ENCODE measurements at places on chromosomes 3 and 15.

GRCh38 chr3:18891641-18892040, 256.7 kb upstream of the KCNH8 start:
- DNase-seq, result no peak

- DNase-seq, result no peak
Measured at GRCh38 chr3:142614059-142614626, 17.9 kb downstream of the PLS1 start.

- no peak for DNase-seq
Measured at GRCh38 chr3:78267235-78267634, 1227.3 kb downstream of the ROBO2 start.

GRCh38 chr3:140816372-140817195, 125.1 kb upstream of the SLC25A36 start:
- no peak for DNase-seq

- no peak for DNase-seq
Measured at GRCh38 chr3:3260870-3261269, 81.4 kb upstream of the CRBN start.

DNA sequence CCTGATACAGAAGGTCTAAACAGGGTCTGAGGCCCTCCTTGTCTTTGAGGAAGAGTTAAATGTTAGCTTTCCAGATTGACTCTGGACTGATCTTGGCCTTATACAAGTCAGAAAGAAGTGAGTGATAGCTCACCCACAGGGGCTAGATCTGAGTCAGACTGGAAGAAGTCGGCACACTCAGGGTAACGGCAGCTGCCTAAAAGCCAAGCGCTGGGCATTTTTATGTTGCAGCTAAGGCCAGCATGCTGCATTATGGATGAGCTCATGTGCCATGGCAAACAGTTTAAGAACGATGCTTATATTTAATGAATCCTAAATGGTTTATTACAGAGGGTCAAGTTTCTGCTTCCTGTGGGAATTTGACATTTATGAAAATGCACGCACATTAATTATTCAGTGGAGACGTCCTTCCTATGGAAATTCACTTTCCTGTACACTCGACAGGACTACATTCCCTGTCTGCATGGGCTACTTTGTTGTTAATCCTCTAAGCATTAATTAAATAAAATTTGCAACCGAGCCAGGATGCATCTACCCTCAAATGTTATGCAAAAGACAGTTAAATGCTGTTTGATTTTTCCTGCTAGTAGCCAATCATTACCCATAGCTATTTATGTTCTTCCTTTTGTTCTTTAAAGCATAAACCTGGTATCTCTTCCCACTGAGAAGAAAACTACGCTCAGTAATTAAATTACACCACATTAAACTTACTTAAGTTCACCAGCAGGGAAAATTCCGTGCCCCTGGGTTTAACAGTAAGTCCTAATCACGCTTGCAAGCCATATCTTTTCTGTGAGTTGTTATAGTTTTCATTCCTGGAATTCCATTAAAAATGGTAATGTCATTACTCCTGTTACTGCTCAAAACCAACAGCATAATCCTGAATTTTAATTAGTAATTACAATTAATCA, 762.7 kb upstream of the CFAP20DC start:
- no peak for DNase-seq

DNA sequence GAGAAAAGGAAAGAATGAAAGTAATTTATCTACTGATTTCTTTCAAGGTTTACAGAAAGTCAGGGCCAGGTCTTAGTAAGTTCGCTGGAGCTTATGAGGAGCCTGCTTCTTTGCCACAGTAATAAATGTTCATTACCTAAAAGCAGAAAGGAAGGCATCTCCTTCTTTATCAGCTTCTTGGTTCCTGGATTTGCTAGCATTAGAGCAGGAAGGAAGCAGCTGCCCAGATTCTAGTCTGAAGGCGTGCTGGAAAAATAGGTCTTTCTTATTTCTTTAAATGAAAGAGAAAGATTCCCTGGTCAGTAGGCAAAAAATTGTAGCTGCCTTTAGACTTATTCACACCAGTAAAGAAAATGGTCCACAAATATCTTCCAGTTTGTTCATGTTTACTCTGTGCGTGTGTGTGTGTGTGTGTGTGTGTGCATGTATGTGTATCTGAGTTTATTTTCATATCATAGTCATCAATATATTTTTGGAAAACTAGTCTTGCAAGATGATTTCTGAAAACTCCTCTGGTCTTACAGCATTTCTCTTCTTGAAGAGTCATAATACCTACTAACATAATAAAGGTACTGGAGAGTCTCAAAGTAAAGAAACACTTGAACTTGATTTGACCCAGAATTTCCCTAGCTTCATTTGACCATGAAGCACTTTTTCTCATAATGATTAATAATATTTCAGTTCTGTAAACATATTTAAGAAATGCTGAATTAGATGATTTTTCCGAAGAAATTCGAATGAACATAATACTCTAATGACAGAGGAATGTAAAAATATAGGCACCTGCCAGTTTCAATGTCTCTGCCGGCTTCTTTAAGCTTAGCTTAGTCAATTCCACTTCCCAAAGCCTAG, 255.3 kb upstream of the ZPLD1 start:
- no peak for DNase-seq

DNA sequence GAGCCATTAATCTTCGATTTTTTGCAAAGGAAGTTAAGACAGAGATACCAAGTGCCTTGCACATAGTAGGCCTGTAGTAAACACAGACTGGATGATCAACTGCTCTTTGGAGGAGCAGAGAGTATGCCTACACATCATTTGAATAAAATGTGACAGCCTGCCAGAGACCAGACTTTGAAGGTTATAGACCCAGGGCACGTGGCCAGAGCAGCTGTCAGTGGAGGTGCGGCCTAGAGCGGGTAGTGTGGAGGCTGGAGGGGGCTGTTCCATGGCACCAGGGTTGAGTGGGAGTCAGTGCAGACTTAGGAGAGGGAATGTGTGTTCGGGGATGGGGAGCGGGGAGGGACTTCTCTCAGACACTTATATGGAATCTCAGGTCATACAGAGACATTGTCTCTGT, 80.8 kb downstream of the SMAD3 start:
- DNase-seq, result no peak

GRCh38 chr15:79290642-79291275, 8.2 kb downstream of the ANKRD34C start:
- DNase-seq, result no peak

- DNase-seq, result no peak
Measured at GRCh38 chr15:77013776-77014131, 18.8 kb downstream of the PSTPIP1 start.

- no peak for DNase-seq
Measured at GRCh38 chr15:58506783-58507668, 75.2 kb downstream of the LIPC start.

DNA sequence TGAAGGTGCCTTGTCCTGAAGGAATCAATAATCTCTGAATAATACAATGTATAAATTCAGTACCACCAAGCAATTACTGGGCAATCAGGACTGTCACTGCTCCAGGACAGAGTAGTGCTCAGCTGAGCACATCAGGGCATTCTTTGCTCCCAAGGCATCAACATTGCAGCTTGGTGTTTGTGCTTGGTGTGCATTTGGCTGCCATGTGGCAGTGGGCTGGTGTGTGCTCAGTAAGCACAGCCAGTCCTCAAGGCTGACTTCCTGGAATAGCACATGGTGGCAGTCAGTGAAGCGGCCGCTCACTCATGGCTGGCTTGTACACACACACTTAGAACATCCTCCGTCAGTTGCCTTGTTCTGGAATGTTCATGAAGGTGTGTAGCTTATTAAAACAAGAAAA, 217.0 kb downstream of the EPHB1 start:
- DNase-seq, result no peak

- DNase-seq, result no peak
Measured at GRCh38 chr3:169002689-169003088, 660.8 kb downstream of the MECOM start.

DNA sequence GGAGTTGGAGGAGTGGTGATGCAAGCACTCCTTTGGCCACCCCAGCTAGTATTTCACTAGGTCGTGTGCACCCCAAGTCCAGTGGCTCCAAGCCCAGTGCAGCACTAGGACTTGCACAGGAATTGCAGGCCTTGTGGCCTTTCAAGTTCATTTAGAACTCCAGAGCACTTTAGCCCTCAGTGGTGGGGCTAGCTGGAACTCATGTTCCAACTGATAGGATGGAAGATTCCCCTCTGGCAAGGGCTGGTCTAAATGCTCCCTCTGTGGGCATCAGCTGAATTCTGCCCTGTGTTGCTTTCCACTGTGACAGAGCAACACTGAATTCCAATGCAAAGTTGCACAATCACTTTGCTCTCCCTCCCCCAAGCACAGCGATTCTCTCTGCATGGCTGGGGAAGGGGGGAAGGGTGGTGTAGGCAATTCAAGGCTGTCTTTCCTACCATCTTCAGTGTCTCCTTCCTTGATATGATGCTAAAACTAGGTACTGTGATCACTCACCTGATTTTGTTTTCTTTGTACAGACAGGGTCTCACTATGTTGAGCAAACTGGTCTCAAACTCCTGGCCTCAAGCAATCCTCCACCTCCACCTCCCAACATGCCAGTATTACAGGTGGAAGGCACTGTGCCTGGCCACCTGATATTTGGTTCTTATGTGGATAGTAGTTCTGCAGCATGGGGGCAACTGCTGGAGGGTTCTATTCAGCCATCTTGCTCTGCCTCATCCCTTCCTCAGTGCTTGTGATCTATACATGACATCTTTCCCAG, 10.3 kb downstream of the USF3 start:
- DNase-seq, result no peak

DNA sequence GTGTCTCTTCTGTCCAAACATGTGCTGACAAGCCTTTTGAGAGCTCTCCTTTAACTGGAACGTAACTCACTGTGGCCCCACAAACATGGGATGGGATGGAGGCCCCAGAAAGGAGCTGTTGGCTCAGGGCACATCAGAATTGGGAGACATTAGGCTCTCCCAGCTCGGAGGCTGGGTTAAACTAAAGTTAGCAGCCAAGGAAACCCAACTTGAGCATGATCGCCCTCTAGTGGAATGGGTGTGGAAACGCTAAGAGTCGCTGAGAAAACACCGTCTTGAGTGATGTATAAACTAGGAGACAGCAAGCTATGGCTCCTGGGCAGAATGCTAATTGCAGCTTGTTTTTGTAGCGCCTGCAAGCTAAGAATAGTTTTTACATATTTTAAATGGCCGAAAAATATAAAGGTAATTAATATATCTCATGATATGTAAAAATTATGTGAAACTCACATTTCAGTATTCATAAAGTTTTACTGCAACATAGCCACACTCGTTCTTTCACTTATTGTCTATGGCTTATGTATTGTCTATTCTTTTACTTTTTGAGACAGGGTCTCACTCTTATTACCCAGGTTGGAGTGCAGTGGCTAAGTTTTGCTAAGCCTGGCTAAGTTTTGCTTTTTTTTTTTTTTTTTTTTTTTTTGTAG, 138.8 kb upstream of the HACD2 start:
- DNase-seq, result peak; percentile 92

- DNase-seq, result no peak
Measured at GRCh38 chr3:71128961-71129360, 454.6 kb downstream of the FOXP1 start.

GRCh38 chr15:50077176-50077575, 41.9 kb downstream of the ATP8B4 start:
- DNase-seq, result no peak

GRCh38 chr3:147872568-147872967, 463.4 kb downstream of the ZIC1 start:
- no peak for DNase-seq

DNA sequence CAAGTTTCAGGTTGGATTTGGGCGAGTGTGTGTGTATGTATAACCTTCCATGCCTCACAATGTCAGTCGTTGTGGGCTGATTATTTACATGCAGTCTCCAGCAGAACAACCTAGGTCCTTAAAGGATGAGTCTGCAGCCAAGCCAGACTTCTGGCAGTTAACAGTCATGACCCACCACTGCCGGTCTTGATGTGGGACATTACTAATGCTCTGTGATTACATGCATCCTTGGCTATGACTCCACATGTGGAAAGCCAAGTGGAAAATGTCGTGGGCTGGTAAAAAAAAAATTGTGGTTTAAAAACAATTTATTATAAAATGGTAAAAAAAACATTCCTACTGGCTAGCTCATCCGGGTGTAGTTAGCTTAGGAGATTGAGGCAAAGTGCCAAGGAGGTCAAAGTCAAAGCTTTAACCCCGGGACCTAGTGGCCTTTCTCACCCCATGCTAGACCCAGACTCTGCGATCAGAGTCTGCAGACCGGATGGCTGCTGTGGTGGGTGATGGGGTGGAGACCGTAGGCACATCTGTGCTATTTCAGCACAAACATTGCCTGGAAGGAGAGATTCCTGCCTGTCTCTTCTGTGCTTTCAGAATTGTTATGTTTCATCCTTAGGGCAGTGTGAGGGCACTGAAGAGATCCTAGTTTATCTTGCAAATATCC, 6.8 kb downstream of the RARRES1 start:
- no peak for DNase-seq

DNA sequence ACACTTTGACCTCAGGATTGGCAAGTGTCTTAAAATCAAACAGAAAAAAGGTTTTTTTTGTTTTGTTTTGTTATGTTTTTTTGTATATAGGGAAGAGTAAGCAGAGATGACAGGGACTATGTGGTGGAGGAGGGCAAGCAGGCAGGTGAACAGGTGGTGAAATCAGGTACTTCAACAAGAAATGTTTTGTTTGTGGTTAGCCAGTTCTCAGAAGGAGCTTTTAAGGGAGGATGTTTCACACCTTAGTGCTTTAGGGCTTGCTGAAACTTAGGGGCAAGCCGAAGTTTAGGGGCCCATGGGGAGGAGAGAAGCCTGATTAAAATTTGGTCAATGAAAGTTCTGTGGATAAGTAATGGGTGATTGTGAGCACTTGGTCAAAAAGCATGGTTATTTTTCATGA, 370.7 kb upstream of the SLCO3A1 start:
- no peak for DNase-seq

DNA sequence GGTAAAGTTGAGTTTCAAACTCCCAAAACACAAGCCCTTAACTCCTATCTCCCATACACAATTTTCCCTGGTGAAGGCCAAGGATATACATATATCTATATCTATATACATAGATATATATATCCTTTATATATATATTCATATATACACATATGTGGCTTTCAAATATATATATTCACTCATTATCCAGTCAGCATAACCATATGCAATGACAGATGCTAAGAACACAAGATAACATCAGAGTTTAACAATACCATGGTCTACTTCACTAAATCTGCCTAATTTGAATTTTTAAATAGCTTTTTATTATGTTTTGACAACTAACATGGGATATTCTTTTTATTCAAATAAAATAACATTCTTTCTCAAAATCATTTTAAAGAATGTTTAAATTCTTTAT, 24.7 kb downstream of the ZBBX start:
- no peak for DNase-seq

GRCh38 chr15:42157981-42158765, 1.7 kb upstream of the PLA2G4F start:
- DNase-seq, result no peak

All from NCI-H2029 treated with DMSO at 0.1 percent for 48 hours (cell line).